G401 (cell line): ENCODE measurements at places on chromosomes 1 and 21.

GRCh38 chr1:176954242-176954641, 210.3 kb downstream of the ASTN1 start:
- DNase-seq = no peak

- DNase-seq = no peak
Measured at GRCh38 chr1:112262316-112262715, 133.7 kb upstream of the CTTNBP2NL start.

- DNase-seq = no peak
Measured at GRCh38 chr1:79323239-79324025, 316.9 kb upstream of the ADGRL4 start.

- DNase-seq = no peak
Measured at GRCh38 chr1:54931275-54931840, 44.4 kb upstream of the DHCR24 start.

DNA sequence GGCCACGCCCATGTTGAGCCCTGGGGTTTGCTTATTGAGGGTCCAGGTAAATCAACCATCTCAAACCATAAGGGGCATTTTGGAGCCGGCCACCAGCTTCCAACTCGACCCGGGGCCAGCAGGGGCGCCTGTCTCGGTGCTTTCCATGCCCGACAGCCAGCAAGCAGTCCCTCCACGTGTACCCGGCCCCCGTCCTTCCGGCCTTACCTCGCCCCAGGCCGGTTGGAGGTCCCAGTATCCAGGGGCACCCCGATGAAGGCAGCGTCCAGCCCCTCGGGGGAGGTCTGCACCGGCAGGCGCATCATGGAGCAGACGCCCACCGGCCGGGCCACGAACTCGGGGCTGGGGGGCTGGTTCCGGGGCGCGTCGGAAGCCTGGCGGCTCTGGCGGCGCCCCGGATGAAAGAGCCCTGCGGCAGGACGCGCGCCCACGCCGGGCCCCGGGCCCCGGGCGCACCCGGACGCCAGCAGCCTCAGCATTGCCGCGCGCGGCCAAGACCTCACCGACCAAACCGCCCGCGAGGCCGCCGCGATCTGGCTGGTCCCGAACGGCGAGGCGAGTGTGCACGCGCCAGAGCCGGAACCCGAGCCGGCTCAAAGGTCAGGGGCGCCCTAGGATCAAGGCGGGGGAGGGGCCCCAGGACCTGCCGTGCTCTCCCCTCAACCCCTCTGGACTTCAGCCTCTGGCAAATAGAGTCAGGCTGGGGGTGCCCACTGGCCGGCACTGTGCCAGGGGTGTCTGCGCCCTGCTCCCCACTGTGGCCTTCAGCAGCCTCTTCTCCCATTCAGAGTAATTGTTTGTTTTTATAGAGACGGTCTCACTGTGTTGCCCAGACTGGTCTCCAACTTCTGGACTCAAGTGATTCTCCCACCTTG, at the start of gene AGMAT:
AGMAT (minus strand) TSS at position 563 of the 875 bp plus-strand sequence; CDS start at position 479, 84 bp downstream.
- DNase-seq = no peak

DNA sequence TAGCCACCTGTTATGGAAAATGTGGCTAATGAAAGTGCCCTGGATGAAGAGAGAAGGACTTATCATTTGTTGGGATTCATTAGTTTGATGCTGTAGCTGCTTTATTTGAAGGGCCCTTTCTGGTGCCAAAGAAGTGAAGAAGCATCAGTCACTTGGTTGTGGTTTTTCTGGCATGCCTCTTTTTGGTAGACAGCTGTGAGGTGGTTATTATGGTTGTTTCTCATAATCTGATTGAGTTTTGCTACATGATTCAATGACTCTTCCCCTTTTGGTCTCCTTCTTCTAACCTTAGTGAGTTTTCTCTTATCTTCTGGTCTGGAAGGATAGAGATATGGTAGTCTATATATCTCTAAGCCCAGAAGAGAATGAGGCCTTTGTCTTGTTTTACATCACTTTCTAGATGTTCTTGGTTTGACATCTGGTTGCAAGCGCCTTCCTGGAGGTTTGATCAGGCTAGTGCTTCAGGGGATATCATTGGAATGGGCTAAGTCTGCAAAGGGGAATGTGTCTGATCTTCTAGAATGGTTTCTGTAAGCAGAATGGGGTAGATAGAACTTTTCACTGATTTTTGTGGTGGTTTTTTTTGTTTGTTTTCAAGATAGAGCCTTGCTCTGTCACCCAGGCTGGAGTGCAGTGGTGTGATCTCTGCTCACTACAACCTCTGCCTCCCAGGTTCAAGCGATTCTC, 26.0 kb downstream of the ARID1A start:
- DNase-seq = no peak

GRCh38 chr1:89548122-89548857, 23.7 kb downstream of the LRRC8B start:
- no peak for DNase-seq

GRCh38 chr1:221672239-221672645, 69.6 kb downstream of the DUSP10 start:
- no peak for DNase-seq

- no peak for DNase-seq
Measured at GRCh38 chr1:14844356-14844755, 245.9 kb downstream of the KAZN start.
